ENCODE measurements at places on chromosomes 4 and X.

GRCh38 chr4:127113844-127114362 lies 518.9 kb upstream of the INTU start:
- DNase-seq, result no peak

DNA sequence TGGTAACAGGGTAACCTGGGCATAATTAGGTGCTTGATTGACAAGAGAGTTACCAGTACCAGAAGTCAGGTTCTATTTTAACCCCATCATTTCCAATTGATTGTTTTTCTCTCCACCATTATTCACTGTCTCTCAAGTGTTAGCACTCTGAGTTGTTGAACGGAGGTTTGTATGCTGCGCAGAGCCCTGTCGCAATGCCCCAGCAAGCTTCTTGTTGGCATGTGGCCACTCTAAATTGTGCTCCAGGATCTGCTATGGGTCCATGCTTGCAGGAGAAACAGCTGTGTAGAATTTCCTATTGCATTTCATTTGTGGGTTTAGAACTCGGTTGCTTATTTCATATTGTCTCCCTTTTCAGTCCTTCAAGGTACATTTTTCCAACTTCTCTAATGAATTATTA lies 98.2 kb downstream of the KLHL8 start:
- no peak for DNase-seq

GRCh38 chr4:186685767-186686183 lies 37.9 kb downstream of the FAT1 start:
- DNase-seq, result no peak

DNA sequence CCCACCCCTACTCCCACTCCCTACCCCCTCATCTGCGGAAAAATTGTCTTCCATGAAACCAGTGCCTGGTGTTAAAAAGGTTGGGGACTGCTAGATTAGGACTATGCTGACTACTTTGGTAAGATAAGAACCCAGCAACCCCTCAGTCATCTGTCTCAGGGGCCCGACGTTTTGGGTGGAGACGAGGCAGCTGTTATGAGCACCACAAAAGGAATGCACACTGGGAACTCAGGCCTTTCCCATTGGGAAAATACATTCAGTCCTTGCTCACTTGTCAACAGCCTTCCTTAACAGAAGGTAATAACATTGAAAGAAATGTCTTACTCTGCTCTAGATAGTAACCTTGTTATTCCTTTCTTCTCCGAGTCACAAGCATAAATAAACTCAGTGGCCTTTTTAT lies 310.8 kb downstream of the AFF2 start:
- DNase-seq, result no peak

GRCh38 chr4:68077737-68078136 lies 51.9 kb downstream of the TMPRSS11F start:
- no peak for DNase-seq

DNA sequence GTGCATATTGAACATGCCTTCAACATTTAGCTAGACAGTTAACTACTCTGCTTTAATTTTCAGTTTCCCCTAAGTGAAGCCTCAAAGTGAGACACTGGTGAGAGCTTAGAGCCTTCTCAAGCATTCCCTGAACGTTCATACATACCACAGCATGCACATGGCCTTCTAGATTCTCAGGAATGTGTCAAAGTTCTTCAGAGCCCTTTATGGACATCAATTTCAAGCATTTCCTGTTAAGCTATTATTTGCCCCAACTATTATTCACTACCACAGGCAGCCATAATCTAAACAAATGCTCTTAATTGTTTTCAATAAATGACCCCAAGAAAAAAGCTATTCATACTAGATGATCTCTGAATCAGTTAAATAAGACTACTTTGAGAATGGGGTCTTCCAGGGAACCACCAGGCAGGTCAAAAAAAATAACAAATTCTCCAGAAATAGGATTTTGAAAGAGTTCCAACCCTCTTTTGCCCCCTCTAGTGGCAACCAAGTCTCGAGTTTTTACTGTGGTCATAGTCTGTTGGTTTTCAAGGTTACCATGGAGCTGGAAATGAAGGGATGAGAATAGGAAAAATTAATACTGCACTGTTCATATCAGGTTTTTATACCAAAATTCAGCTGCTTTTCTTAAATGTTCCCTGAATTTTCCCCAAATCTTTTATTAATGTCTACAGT lies 235.4 kb downstream of the RAB28 start:
- DNase-seq, result no peak

DNA sequence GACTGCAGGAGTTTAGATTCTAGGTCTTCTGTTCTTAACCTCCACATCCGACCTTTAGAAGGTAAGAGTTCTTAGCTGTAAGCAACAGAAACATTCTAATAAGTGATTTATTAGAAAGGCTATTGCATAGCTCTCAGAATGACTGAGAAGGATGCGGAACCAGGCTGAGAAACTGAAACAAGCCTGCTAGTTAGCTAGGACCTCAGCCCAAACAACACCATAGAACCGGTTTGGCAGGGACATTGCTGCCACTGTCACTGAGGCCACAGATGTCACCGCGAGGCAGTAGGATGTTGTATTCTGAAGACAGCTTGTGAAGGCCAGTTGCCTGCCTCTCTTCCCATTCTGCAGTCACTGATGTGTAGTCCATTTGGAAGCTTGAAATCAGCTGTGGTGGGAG lies 160.0 kb upstream of the ARX start:
- no peak for DNase-seq

GRCh38 chr4:140037353-140038030 lies 116.5 kb downstream of the MAML3 start:
- no peak for DNase-seq

DNA sequence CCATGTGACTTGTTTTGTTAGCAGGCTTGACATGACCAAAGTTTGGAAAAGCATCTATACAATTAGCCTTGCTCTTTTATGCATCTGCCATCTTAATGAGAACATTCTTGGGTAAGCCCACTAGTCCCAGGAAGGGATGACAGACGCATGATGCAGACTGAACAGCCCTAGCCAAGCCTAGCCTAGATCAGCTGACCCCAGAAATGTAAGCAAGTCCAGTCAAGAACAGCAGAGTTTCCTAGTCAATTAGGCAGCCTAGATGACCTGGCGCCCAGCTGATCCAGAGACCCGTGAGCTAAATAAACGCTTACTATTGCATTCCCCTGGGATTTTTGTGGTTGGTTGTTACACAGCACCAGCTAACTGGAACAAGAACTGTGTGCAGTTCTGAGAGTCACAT lies 457.9 kb downstream of the BCOR start:
- DNase-seq, result no peak

- no peak for DNase-seq
These were observed 33.7 kb downstream of the PIGG start for GRCh38 chr4:532588-533317.

DNA sequence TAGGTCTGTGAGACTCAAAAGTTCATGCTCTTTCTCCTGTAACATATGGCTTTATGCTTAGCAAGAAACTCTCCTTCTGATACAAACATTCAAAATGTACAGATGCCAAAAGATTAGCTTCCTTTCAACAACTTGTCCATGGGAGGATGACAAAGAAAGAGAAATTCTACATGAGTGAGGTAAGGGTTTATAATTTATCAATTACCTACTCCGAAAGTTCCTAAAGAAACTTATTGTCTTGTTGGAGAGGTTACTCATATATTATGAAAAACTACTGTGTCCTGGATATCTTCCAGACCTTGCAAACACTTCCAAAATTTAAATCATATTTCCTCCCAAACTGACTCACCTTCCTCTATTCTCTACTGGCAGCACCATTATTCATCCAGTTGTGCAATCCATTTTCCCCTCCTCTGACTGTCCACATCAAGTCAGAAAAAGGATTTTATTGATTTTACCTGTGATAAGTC lies 65.1 kb downstream of the ENPEP start:
- DNase-seq, result no peak

GRCh38 chr4:85728464-85728863 lies 253.5 kb downstream of the ARHGAP24 start:
- no peak for DNase-seq
